ENCODE measurements at places on chromosomes 12 and 14.

DNA sequence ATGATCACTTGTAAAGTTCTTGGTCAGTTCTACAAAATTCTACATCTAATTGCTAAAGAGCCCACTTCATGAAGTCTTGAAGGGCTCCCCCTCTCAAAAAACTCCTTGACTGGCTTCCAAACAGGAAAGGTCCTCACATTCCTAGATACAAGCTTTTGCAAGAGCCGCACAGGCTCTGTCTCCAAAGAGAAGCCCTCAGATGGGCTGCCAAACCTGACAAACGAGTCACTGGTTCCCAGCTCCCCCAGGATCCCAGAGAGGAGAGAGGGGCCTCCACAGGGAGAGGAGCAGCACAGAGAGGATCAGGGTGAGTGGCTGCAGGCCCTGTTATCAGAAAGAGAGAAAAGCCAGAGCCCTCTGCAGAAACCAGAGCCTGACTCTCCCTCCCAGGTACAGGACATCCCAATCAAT, 5.8 kb downstream of the NID2 start:
- no peak for DNase-seq

DNA sequence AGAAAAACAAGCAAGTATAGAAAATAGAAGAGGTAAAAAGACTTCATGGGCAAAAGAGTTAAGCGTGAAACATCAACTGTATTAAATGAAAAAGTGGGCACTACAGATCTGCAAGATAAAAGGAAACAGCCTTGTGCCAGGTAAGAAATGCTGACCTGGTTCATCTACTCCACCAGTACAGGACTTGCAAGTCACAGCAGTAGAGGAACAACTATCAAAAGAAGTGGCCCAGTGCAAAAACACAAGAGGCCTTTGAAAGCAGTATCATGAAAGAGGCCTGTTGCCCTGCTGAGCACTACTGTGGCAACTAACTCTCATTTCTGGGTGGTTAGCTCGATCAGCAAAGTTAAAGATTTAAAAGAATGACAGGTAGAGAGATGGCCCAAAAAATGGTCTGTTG, 10.5 kb downstream of the DHRS7 start:
- DNase-seq, result no peak

DNA sequence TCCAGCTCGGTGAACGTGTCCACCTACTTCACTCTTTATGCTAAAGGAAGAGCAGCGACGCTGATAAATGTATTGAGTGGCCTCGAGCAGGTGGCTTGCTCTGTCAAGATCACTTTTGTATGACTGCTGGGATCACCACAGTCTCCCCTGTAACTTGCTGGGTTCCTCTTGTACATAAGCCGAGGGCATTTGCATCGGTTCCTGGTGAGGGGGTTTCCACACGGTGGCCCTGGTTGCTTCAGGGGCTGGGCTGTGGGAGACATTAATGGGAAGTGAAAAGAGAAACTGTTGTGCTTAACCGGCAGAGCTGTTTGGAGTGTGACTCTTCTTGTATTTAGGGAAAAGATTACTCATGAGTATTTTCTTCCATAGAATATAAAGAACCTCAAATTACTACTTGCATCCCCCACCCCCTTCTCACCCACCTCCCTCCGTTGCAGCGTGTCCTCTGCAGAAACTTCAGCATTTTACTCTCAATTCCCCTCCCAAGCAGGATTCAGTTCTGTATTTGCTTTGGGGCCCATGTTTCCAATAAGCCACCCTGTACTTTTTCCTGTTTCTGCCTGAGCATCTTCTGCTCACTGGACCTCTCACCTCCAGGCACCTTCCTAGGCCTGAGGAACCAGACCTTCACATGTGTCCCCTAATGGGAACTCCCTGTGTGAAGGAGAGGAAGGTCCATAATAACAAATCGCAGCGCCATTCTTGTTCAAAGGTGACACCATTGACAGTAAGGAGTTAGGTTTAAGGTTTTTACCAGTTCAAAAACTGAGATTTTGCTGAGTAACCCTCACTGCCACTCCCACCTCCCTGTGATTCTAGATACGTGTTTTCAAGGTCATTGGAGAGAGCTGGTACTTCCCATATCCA, 187.0 kb downstream of the ETV6 start:
- DNase-seq, result no peak

GRCh38 chr12:9667403-9668160, 1.9 kb upstream of the CLEC2D start:
- no peak for DNase-seq

GRCh38 chr12:3535431-3535841, 44.4 kb downstream of the PRMT8 start:
- no peak for DNase-seq

- no peak for DNase-seq
These were observed 6.7 kb downstream of the CDKN1B start for GRCh38 chr12:12723681-12724420.

GRCh38 chr12:92356425-92356824, 210.8 kb upstream of the BTG1 start:
- no peak for DNase-seq

- DNase-seq, result no peak
These were observed 89.9 kb upstream of the AMN1 start for GRCh38 chr12:31818623-31819268.

DNA sequence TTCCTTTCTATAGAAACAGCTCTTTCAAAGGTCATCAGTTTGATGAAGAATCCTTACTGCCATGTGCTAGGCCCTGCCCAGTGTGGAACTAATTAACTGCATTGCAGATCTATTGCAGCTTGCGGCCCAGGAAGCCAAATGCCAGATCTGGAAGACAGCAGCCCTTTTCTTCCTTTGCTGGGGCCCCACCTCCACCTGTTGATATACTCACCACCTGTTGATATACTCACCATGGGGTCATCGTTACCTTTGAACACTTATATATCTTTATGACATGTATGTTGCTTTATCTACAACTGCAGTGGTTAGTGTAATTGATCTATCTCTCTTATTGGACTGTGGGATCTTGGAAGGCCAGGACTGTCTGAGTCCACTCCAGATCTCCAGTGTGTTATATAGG, 292.5 kb downstream of the ATP23 start:
- DNase-seq, result no peak

GRCh38 chr14:106044949-106045596, 518.7 kb downstream of the TMEM121 start:
- no peak for DNase-seq

DNA sequence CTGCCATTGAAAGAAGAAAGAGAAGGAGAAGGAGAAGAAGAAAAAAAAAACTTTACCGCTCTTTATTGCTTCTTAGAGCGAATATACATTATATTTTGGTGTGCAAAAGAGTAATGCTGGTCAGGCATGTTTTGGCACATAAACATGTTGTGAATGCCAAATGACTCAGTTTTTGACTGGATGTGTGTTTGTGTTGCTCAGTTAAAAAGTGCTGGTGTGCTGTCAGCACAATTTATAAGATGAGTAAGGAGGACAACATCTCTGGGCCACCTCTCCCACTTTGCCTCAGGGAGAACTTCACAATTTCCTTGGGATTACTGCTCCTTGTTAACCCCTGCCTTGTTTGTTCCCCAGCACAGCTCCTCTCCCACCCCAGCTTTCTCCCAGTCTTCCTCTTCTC, 584.8 kb downstream of the ETNK1 start:
- no peak for DNase-seq

DNA sequence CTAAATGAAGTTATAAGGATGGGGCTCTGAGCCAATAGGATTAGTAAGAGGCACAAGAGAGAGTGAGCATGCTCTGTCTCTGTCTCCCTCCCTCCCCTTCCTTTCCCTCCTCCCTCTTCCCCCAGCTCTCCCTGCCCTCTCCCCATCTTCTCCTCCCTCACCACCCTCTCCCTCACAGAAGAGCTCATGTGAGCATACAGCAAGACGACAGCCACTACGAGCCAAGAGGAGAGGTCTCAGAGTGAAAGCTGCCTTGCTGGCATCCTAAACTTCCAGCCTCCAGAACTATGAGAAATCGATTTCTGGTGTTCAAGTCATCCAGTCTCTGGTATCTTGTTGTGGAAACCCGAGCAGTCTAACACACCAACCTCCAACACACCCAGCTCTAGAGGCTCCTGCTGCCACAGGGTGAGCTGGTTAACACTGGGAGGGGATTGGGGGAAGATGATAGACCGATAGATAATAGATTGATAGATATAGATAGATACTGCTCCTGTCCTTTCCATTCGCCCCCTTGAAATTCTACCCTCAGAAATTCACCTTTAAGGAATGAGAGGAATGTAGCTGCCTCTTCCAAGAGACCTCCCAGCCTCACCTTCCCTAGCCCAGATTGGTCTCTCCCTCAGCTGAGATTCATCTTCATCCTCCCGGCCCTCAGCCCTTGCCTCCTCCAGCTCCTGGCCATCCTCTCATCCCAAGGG, 25.8 kb upstream of the ACTN1 start:
- no peak for DNase-seq

DNA sequence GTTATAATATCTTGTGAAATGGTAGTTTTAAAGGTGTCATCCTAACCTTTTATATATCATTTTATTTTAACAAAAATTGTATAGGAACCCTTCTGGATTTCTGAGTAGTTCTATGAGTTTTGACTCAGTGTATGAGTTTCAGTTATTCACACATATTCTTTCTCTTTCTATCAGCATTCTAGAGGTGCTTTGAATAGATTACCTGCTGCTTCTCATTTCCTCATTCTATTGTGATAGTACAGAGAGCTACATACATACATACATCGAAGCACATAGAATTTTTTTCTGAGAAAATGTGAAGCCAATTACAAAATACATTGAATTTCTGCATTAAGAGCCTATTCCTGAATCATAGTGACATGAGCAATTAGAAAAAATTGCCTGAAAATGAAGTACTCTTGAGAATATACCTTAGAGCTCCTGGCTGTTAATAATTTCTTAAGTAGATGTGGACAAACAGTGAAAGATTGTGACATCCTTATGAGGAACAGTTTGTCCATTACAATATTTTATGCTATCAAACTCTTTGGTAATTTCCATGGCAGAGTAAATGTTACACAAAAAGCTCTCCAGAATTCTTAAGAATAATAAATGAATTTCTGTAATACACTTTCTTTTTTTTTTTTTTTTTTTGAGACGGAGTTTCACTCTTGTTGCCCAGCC, 556.6 kb downstream of the TRHDE start:
- DNase-seq, result no peak

GRCh38 chr14:64953661-64954060, 11.1 kb upstream of the GPX2 start:
- no peak for DNase-seq

- no peak for DNase-seq
These were observed 81.8 kb downstream of the NOS1 start for GRCh38 chr12:117279606-117280005.

DNA sequence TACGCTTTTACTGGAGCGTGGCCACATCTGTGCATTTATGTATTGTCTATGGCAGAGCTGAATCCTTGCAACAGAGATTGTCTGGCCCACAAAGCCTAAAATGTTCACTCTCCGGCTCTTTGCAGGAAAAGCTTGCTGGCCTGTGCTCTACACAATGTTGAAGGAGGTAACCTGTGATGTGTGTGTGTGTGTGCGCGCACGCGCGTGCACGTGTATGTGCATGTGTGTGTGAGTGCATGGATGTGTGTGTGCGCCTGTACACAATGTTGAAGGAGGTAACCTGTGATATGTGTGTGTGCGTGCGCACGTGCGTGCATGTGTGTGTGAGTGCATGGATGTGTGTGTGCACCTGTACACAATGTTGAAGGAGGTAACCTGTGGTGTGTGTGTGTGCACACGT, 62.7 kb downstream of the RFLNA start:
- no peak for DNase-seq

Data from caudate nucleus (tissue), 63 donors.